Pons (tissue), 1 donor: ENCODE measurements at places on chromosomes 11 and 22.

DNA sequence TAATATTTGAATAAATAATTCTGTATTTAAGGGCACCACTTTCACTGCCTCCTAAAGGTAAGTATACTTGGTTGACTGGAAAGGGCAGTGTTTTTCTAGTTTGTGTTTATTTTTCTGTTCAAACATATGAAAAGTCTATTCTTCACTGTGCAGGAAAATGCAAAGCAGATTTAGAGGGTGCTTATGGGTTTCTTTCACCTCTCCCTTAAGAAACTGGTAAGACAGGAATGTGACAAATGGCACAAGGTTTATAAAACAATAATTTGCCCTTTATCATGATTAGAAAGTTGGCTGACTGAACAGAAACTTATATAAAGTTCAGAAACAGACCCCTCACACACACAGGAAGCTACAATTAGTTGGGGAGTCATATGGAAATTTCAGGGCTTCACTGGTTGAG lies 60.6 kb downstream of the PLEKHA7 start:
- no peak for DNase-seq

DNA sequence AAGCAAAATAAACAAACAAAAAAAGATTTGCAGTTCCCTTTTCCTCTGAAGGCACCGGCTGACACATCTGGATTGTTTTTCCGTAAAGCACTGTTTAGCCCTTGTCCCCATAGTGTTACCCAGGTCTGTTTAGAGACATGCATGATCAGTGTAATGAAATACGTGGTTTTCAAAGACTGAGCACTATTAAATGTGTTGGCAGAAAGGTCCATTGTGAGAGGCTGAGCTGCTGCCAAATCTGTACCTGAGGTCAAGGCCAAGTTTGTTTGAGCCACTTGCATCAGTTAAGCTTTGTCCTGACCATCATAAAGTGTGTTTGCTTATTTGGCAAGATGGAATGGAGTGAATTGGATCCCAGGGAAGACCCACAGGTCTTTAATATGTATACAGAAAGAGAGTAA lies 26.3 kb downstream of the CTR9 start:
- DNase-seq, result no peak

GRCh38 chr11:121494355-121495099 lies 41.8 kb upstream of the SORL1-AS1 start:
- no peak for DNase-seq

DNA sequence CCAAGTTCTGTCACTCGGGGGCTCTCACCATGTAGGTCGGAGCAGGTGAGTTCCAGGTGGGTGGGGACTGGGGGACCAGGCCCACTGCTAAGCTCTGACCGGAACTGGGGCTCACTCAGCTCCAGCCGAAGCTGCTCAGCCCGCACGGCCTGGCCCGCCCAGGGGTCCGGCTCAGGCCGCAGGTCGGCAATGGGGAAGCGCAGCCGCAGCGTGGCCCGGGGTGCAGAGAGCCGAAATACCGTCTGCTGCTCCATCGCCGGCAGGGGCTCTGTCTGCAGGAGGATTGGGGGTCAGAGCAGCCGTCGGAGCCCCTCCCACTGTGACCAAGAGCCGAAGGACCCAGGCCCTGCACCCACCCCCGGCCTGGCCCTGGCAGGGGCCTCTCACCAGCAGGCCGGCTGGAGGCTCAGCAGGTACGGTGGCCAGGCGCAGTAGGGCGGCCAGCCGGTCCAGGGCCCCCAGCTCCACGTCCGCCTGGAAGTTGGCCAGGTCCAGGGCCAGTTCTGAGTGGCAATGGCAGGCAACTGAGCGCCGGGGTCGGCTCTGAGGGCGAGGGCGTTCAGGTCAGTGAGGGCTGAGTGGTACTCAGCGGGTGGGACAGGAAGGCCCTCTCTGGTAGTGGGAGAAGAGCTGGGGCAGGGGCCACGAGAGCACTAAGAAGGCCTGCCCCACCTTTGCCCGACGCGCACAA lies 7.2 kb downstream of the ATG2A start:
- DNase-seq, result no peak

- no peak for DNase-seq
Measured at GRCh38 chr11:71447791-71448256, 369 bp downstream of the DHCR7 start.

- DNase-seq, result no peak
Measured at GRCh38 chr11:75462117-75462653, 29.2 kb upstream of the KLHL35 start.

GRCh38 chr22:31881865-31882264 lies 62.5 kb upstream of the YWHAH start:
- DNase-seq, result no peak

DNA sequence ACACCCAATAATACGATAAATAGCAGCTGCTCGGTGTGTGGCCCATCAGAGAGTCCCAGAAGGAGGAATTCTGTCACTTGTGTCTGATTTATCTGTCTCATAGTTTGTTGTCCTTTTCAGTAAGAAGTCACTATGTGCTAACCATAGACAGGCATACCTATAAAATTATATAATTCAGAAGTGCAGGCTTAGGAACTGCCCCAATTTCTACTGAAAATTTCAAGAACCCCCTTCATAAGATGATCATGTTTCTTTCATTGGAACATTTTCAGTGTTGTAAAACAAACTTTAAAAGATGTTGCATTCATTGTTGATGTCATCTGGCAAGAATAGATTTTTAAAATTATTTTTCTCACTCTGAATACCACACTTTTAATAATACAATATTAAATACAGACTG lies at the start of gene OR2D2:
TSS of gene OR2D2 (minus strand) at position 101 of the 400 bp plus-strand sequence. CDS start at position 101, 0 bp downstream.
- DNase-seq, result no peak

GRCh38 chr11:33471541-33471940 lies 214.4 kb downstream of the HIPK3 start:
- DNase-seq, result no peak

DNA sequence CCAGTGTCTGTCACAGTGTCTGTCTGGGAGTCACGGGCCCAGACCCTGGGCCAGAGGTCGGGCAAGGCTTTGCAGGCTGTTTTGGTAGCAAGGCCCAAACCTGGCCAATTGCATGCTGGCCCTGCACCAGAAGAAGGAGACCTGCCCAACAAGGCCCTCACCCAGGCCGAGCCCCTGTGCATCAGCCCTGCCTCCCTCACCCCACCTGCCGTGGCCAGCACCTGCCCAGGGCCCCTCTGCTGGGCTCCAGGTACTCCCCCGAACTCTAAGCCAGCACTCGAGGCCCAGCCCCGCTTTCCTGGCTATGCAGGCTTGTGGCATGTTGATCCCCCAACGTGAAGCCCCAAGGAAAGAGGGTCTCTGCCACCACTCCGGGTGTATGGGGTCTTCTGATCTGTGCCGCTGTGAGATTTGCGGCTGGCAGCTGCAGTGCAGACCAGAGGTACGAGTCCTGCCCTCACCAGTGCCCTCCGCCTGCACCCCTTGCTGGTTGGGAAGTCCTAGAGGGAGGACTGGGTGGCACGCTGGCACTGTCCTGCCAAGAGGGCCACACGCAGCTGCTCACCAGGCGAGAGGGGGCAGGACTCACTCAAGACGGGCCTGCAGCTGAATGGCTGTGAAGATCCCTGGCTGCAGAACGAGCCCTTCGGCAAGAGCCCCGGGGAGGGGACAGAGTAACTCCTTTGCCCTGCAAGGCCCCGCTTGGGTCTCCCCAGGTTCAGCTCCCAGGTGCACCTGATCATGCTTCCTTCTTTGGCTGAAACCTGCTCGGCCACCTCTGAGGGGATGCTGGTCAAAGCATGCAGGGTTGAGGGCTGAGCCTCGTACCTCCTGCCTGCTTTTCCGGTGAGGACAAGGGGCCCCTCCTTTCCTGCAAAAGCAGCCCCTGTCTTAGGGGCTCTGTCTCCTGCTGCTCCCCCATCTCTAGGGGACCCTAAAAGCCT lies 6.7 kb upstream of the SEPTIN5 start:
- DNase-seq, result no peak

GRCh38 chr11:66012946-66013761 lies 1.3 kb downstream of the CST6 start:
- peak; percentile 8 for DNase-seq

DNA sequence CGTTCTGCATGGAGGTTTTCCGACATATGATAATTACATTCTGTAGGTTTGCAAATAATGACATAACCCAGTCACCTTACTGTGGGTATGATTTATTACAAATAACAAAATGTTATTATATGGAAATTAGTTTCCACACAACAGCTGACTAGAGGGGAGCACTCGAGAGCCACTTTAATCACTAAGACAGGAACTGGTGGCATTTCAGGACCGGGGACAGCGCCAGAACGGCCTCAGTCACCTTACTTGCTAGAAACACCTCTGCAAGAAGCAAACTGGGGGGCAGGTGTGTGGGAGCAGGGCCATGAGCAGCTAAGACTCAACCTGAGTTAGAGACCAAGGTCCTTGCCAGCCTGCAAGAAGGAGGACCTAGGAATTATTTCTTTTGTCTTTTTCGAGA lies 199.9 kb downstream of the DSCAML1 start:
- DNase-seq, result no peak

- DNase-seq, result no peak
Measured at GRCh38 chr11:126896025-126896424, 104.5 kb downstream of the KIRREL3 start.

GRCh38 chr22:27775087-27775698 lies 26.4 kb downstream of the MN1 start:
- DNase-seq, result no peak

DNA sequence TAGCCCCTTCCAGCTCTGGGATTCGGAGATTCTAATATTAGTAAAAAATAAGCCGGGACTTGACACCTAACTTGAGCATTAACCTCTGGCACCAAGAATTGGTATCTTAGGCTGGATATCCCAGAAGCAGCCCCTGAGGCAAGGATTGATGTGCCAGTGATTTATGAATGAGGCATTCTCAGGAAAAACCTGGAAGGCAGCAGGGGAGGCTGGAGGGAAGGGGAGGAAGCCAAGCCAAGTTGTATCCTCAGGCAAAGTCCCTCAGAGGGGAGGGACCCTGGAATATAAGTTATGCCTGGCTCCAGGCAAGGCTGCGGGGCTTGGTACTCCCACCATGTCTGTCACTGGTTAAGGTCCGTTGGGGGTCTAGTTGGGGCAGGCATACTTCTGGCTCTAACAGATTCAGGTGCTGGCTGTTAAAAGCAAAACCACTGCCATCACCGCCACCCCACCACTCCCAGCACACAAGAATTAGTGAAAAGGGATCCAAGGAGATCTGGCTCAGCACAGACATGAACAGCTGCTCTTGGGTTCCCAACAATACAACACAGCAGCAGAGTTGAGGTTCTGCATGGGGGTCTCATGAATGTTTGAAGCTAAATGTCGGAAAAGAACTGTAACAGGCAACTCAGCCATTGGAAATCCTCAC lies 29.8 kb downstream of the LMO2 start:
- no peak for DNase-seq
